ENCODE measurements at places on chromosomes 16 and 17.

DNA sequence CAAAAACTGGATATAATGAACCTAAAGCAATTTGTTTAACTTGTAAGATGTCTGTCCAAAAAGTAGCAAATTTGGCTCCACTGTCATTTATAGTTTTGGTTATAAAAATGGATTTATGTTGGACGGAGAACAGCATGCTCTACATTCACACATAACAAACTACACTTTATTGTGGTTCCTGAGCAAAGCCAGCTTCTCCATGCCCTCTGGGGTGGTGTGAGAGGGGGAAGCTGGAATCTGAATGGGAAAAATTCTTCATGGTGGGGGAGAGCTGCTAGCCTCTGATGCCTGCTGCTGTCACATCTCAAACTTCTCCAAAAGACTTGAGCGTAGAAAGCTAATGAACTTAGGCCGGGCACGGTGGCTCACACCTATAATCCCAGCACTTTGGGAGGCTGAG is 9.8 kb upstream of the METTL9 start:
- no peak for DNase-seq

DNA sequence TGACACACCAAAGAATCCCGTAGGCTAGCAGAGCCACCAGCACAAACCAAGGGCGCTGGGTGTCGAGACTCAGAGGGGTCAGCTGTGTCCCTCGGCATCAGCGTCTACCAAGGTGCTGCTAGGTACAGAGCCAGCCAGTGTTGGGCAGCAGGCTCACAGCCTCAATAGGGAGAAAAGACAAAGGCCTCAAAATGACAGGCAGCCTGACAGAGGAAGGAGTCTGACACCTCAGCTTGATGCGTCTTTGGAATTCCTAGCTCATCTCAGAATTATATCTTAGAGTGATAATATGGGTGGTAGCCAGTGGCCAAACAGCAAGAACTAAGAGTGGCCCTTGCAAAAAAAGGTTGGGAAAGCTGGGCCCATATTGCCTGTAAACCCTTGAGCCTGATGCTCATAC is 45.9 kb downstream of the HS3ST3B1 start:
- DNase-seq: no peak

DNA sequence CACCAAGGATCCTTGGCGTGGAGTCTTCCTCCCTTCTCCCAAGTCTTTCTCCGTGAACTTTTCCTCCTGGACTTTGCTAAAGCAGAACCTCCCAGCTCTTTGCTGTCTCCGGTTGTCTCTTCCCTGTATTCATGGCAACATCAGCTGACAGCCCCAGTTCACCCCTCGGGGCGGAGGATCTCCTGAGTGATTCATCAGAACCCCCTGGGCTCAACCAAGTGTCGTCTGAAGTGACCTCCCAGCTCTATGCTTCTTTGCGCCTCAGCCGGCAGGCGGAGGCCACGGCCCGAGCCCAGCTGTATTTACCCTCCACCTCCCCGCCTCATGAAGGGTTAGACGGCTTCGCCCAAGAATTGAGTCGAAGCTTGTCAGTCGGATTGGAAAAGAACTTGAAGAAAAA is 943 bp downstream of the CNTROB start:
- peak; percentile 28 for DNase-seq

DNA sequence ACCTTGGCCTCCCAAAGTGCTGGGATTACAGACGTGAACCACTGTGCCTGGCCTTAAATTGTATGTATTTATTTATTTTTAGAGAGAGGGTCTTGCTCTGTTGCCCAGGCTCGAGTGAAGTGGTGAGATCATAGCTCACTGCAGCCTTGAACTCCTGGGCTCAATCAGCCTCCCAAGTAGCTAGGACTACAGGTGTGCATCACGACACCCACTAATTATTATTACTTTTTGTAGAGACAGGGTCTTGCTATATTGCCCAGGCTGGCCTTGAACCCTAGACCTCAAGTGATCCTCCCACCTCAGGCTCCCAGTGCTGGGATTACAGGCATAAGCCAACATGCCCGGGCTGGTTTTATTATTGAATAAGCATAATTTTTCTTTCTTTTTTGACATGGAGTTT is 4.1 kb upstream of the NFATC2IP start:
- DNase-seq: no peak
